Activated CD8-positive, alpha-beta T cell treated with anti-CD3 and anti-CD28 coated beads, Interleukin-2, amount 10 ng/mL, durations not matched to agents 7 days and 5 days (primary cell): ENCODE measurements at places on chromosomes 12 and 14. TPM values are rescaled to one million over a fixed set of nuclear protein-coding genes. Genes with fewer than 3 reads are reported as not detected.

Gene SYCP3
- 1.7 TPM for total RNA-seq

Gene ALG10
- 15.4 TPM for total RNA-seq

Gene RILPL1
- total RNA-seq: 0.92 TPM

Gene USP44
- 18.9 TPM for total RNA-seq

Gene COCH
- total RNA-seq: 2.3 TPM

Gene RBM19
- 33.8 TPM for total RNA-seq

Gene PPP1R1A
- total RNA-seq: not detected

Gene GALNT6
- 43.1 TPM for total RNA-seq

Gene SLC7A8
- 0.24 TPM for total RNA-seq

Gene BDKRB1
- not detected for total RNA-seq

Gene IAPP
- not detected for total RNA-seq

Gene MED13L
- total RNA-seq: 76.9 TPM

Gene HCAR1
- total RNA-seq: 0.08 TPM
